ENCODE measurements at places on chromosomes 4 and X.
A peak's percentile ranks its signal among the peaks of the same experiment; 100 is the strongest.

- DNase-seq, result peak; percentile 66
Measured at GRCh38 chr4:73836373-73837279, at the start of gene CXCL6. TSS of gene CXCL6 (plus strand) at chr4:73836678. CDS start at chr4:73836751, 73 bp downstream.

DNA sequence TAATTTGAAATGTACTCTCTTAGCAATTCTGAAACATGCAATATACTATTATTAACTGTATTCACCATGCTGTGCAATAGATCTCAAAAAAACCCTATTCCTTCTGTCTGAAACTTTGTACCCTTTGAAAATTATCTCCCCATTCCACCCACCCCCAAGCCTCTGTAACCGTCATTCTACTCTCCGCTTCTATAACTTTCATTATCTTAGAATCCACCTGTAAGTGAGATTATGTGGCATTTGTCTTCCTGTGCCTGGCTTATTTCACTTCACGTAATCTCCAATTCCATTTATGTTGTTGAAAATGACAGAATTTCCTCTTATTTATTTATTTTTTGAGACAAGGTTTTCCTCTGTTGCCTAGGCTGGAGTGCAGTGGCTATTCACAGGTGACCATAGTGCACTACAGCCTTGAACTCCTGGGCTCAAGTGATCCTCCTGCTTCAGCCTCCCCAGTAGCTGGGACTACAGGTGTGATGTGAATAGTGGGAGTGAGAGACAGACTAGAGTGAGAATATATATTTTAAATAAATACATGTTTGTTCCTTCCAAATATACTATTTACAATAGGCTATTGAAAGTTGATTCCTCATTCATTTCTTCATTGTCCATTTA, 30.5 kb downstream of the VSIG4 start:
- DNase-seq, result no peak

DNA sequence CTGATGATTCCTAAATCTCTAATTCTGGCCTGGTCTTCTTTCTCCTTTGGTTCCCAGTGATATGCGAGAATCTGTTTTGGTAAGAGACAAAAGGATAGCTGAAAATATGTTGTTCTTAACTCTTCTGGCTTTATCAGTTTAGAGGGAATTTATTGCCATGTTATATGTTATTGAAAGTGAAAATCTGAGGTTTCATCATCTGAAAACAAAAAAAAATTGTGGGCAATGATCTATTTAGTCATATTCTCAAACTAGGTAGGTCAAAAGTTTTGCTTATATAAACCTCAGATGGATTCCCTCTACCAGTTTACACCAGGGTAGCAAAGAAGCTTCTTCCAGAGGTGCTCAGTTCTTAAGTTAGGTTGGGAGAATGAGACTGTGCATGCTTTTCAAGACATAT, 103.6 kb downstream of the ITM2A start:
- no peak for DNase-seq

DNA sequence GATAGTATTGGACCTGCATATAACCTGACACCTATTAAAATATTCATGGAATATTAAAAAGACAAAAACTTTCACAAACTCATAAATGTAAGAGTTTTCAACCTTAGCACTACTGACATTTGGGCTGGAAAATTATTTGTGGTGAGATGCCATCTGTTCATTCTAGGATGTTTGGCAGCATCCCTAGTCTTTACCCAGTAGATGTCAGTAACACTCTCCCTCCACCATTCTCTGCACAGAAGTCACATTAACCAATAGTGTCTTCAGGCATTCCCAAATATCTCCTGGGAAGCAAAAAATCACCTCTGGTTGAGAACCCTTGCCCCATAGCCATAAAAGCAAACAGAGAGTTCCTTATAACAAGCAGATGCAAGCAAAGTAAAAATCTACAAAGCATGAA, 41.4 kb upstream of the NDST4 start:
- DNase-seq, result peak; percentile 54

- DNase-seq, result peak; percentile 54
Measured at GRCh38 chr4:176193126-176193525, 2.3 kb downstream of the SPATA4 start.

- DNase-seq, result peak; percentile 6
Measured at GRCh38 chrX:1178580-1179057, 33.8 kb downstream of the CRLF2 start.

All from foreskin fibroblast (primary cell).